ENCODE measurements at places on chromosomes 3 and 15.

DNA sequence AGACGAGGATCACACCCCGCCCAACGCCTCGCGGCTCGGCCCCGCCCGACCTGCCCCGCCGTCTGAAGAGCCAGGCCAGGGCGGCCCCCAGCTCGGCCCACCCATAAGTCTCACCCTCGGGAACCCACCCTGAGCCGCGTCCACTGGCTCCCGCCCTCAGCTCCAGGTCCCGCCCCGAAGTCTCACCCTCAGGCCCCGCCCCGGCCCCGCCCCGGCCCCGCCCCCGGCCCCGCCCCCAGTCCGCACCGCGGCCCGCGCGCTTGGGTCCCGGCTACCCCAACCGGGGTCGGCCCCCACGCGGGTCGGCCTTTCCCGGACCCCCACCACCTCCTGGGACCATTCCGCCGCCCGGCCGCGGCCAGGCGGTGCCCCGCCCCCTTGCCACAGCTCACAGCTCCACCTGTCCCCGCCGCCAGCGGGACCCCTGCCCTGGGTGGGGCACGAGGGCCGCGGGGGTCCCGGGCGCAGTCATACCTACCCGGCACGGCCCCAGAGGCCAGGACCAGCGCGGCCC is 489 bp downstream of the CSPG5 start:
- DNase-seq, result peak; percentile 10

GRCh38 chr15:79136434-79137046 is 46.0 kb upstream of the RASGRF1 start:
- no peak for DNase-seq

DNA sequence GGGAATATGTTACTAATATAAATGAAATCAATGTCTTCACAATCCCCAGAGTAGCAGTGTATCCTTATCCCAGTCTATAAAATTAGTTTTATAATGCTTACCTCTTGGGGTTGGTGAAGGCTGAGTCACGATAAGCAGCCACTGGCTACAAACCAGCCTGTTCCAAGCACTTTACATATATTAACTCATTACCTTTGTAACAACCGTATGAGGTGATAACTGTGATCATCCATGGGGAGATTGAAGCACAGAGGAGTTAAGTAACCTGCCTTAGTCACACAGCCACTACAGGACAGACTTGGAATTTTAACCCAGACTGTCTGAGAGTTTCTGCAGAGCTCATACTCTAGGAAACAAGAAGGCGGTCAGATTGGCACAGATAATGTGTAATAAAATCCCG is 43.3 kb upstream of the MITF start:
- no peak for DNase-seq

DNA sequence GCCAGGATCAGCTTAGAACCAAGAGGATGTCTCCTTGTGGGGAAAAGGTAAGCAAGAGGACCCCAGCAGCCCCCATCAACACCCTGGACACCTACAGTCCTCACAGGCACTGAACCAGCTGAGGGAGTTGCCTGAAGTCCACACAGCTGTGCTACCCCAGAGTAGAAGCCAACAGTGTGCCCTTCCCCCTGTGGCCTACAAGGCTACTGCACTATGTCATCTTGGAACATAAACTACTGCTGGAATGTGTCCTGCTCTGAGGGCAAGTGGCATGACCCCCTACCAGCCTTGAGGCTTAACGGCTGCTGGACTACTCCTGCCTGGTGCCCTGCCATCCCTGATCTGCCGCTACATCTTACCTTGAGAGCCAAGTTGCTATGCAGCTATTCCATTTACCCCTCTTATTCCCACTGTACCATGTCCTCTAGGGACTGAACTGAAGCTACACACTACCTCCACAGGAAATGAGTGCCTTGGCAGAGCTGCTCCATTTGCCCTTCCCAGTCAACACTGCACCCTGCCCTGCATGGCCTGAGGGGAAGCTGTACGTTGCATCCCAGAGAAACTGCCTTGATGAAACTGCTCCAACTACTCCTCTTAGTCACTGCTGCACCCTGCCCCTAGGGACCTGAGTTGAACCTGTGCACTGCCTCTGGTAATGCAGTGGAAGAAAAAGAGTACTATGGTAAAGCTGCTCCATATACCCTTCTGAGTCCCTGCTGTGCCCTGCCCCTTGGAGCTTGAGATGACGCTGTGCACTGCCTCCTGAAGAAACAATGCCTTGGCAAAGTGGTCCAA is 40.2 kb upstream of the ATP13A5 start:
- no peak for DNase-seq

DNA sequence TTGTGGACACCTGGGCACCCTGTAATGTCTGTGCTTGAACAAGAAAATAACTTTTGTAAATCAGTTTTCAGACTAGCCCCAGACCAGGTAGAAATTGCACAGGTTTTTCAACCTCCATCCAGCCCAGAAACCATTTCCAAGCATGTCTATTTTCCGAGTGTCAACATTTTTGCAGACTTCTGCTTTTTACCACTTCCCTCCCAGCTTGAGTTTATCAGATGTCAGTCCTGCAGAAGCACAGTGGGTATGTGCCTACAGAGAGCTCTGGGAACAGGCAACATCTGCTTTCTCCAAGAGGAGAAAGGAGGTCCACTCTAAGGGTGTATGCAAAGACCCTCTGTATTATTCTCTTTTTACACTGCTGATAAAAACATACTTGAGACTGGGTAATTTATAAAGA is 83.9 kb downstream of the LRRK1 start:
- no peak for DNase-seq

GRCh38 chr15:48584090-48584811 is 61.3 kb downstream of the FBN1 start:
- DNase-seq, result no peak

Data from fibroblast of skin of scalp (primary cell).